ENCODE measurements at places on chromosomes 2 and 18.

DNA sequence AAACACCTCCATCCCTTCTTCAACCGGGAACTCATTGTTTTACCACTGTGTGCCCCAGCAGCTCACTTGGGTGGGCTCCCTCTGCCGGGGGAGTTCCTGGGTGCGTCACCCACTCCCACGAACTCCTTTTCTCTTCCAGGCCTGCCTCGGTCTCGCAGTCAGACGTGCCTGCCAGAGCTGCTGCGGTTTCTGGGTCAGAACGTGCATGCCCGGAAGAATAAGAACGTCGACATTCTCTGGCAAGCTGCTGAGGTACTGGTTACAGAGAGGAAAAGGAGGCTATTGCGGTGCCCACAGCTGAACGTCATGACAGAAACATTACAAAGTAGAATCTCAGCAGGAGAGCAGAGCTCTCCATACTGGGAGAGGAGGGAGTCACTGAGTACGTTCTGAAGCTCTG lies 35.6 kb downstream of the COA5 start:
- no peak for DNase-seq

GRCh38 chr18:55805666-55806065 lies 217.7 kb upstream of the TCF4 start:
- DNase-seq = no peak

- DNase-seq = no peak
Observed at GRCh38 chr2:240130393-240131195, 5.5 kb downstream of the COPS9 start.

DNA sequence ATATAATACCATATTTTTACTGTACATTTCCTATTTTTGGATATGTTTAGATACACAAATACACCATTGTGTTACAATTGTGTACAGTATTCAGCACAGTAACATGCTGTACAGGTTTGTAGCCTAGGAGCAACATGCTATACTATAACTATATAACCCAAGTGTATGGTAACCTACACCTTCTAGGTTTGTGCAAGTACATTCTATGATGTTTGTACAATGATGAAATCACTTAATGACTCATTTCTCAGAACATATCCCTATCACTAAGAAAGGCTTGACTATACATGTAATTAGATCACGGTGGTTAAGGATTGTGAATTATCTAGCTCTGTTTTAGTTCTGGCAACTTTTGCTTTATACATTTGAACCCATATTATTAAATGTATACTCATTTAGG lies 31.3 kb downstream of the NPHP1 start:
- peak; percentile 52 for DNase-seq

GRCh38 chr2:68320118-68320641 lies 431 bp upstream of the CNRIP1 start:
- no peak for DNase-seq

DNA sequence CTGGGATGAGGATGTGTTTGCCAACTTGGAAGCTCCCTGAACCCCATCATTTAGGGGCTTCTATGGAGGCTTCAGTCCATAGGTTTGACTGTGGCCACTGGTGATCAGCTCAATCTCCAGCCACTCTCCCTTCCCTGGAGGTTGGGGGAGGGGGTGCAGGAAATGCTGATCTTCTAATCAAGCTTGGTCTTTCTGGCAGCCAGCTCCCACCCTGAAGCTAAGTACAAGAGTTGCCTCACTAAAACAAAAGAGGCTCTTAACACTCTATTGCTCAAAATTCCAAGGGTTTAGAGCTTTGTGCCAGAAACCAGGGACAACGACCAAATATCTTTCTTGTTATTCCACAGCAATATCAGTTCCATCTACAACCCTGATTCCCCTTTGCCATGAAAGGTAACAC lies 19.4 kb upstream of the MPPE1 start:
- DNase-seq = no peak

- DNase-seq = no peak
Observed at GRCh38 chr2:236054621-236055305, 113.4 kb downstream of the GBX2 start.

- DNase-seq = peak; percentile 77
Observed at GRCh38 chr18:31581498-31582197, 10.0 kb upstream of the TTR start.

GRCh38 chr2:70199320-70199864 lies 8.6 kb upstream of the C2orf42 start:
- no peak for DNase-seq

- no peak for DNase-seq
Observed at GRCh38 chr2:11144077-11144737, 11.1 kb upstream of the SLC66A3 start.

- DNase-seq = no peak
Observed at GRCh38 chr2:35933031-35933430, 422.5 kb upstream of the CRIM1 start.

- DNase-seq = no peak
Observed at GRCh38 chr2:173815772-173816171, 149.4 kb downstream of the SP3 start.

DNA sequence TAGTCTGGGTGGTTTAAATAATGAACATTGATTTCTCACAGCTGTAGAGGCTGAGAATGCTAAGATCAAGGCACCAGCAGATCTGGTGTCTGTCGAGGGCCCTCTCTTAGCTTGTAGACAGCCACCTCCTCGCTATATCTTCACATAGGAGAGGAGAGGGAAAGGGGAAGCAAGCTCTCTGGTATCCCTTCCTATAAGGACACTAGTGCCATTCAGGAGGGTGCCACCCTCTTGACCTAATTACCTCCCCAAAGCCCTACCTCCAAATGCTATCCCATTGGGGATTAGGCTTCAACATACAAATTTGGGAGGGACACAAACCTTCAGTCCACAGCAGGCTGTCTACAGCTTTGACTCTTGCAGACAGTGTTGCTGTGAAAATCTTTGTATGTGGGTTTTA lies 76.7 kb downstream of the BOLA3 start:
- DNase-seq = no peak

DNA sequence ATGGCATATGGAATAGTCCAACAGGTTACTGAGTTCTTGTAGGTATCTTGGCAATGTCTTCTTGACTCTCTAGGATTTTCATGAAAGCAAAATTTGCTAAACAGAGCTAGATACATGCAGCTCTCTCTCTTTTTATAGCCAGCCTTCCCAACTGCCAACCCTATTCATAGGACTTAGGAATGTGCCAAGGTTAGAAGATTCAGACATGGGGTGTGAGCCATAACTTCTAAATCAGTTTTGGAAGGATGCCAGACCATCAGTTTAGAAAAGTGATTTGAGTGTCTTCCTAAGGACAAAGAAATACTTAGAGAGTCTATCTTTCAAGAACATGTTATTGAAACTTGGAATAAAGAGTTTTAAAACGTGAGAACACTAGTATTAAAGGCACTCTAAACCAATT lies 619.5 kb upstream of the FANCL start:
- no peak for DNase-seq

- DNase-seq = no peak
Observed at GRCh38 chr2:25310965-25311864, 30.5 kb downstream of the DNMT3A start.

DNA sequence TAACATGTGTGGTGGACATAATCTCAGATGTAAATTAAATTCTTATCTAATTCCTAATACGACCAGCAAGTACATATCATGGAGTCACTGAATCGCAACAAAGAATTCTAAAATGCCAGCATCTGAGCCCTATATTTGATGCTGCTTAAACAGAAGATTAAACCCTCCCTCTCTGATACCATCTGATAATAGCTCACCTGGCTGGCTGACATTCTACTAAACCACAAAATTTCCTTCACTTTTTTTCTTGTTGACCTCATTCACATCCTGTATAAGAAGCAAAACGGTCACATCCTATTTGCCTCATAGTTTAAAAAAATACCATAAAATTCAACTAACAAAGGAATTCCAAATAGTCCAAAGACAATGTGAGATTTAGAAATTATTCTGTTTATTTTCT lies 371.6 kb upstream of the SLC8A1 start:
- no peak for DNase-seq

GRCh38 chr2:136137982-136138381 lies 20.0 kb upstream of the CXCR4 start:
- no peak for DNase-seq

- no peak for DNase-seq
Observed at GRCh38 chr18:60534538-60534937, 162.0 kb upstream of the MC4R start.

DNA sequence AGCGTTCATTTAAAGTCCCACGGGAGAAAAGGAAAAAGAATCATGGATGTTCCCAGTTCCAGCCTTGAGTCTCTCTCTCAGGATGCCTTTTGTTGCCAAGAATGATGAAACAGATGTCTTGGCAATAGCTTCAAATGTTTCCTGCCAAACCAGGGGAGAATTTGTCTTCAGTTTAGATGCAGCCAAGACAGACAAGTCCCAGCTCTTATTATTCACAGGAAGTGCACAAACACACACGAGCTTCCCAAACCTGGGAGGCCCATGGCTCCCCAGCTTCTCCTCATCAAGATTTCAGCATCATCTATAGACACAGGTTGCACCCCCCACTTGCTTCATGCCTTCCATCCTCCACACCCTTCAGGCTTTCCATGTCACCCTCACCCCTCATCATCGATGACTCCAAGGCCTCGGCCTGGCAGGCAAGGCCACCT lies 45.9 kb downstream of the HS1BP3 start:
- DNase-seq = peak; percentile 76

DNA sequence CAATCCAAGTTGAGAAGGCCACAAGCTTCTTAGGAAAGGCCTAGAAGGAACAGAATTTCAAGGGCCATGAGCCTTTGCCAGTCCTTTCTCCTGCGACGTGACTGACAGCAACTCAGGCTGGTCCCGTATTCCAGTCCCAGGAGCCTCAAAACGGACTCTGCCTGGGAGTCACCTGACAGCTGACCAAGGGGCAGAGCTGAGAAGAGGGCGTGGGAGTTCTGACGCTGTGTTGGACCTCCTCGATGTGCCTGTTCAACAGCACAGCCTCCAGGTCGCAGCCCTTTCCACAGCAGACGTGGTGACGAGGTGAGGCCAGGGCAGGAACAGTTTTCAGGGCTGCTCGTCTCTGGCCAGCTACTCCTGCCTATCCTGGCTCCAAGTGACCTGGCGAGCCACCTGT lies 37.6 kb downstream of the CENPO start:
- DNase-seq = no peak

- DNase-seq = no peak
Observed at GRCh38 chr2:234107861-234108260, 57.4 kb downstream of the SPP2 start.

DNA sequence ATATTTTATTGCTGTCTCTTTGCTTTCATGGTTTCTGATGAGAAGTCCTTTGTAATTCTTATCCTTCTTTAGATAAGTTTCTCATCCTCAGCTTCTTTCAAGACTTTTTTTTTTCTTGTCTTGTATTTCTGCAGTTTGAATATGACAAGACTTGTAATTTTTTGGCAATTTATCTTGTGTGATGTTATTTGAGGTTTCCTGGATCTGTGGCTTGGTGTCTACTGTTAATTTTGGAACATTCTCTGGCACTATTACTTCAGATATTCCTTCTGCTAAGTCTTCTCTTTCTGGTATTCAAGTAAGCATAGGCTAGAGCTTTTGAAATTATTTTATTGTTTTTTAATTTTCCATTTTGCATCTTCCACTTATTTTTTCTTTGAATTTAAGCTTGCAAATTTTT lies 1083.2 kb downstream of the CNTNAP5 start:
- no peak for DNase-seq

GRCh38 chr18:65468881-65469280 lies 281.9 kb upstream of the CDH7 start:
- no peak for DNase-seq

DNA sequence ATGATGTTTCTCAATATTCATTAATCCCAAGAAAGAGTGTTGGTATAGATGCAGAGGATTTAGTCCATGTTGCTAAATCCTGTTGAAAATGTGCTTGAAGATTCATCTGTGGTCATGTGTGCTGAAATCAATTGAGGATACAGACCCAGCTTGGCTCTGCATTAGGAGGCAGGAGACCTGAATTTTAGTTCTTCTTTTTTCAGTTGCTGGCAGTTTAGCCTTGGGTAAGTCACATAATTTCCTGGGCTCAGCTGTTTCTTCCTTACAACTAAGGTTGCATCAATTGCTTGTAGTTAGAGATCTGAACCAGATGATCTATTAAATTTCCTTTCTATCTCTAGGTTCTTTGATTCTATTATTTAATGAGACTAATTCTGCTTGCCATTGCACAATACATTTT lies 54.4 kb downstream of the SETBP1 start:
- DNase-seq = no peak

DNA sequence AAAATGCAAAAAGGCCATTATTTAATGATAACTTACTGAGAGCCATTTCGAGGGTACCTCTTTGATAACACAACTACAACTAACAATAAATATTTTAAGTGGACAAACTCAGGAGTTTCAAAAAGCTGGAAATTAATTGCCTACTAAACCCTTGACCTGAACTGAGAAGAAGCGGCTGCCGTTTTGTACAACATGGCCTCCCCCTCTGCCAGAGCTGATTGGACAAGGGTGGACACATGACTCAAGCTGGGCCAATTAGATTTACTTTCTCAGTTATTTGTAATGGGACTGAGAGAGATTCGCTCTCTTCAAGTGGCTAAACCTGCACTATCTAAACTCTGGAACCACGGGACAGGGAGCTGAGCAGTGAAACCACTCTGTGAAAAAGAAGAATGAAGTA lies 135.9 kb upstream of the SERPINE2 start:
- no peak for DNase-seq

DNA sequence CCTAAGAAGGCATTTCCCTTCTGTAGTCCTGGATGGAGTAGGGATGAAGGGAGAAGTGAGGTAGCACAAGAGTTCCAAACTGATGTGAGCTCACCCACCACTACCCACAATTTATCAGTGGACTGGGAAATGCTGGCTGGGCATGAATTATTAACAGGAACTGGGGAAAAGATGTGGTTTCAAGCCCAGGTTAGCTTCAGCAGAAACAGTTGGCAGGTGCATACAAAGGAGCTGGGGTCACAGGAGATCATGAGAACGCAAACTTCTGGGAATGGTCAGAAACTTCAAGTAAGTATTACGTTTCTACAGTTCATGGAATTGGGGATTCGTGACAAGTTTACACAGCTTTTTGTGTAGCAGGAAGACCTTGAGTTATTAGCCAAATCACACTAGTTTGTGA lies 5.4 kb downstream of the CCDC141 start:
- DNase-seq = no peak

- DNase-seq = no peak
Observed at GRCh38 chr2:179950391-179950790, 56.7 kb downstream of the CWC22 start.

- no peak for DNase-seq
Observed at GRCh38 chr2:65532326-65532725, 99.9 kb upstream of the SPRED2 start.

GRCh38 chr2:238236571-238236970 lies 3.3 kb downstream of the HES6 start:
- no peak for DNase-seq

Data from NCI-H226 (cell line).